Activated naive CD8-positive, alpha-beta T cell treated with anti-CD3 and anti-CD28 coated beads for 36 hours (primary cell): ENCODE measurements at places on chromosomes 16 and 17.

GRCh38 chr16:53130159-53131049 lies 75.6 kb downstream of the CHD9 start:
- DNase-seq, result peak; percentile 94

GRCh38 chr16:66677179-66677578 lies 19.4 kb downstream of the CMTM4 start:
- DNase-seq, result no peak

DNA sequence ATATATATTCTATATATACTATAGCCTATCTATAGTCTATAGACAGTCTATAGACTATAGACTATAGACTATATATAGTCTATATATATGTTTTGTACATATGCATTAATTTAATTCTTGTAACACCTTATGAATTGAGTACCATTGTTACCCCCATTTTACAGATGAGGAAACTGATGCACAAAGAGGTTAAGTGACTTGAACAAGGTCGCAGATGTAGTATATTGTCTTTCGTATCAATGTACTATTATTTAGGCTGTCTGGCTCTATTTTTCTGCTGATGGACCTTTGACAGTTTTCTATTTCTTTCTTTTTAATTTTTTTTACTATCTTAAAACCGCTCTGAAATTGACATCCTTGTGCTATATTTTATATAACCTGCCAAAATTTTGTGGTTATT lies 14.6 kb downstream of the LRRC36 start:
- DNase-seq, result no peak

DNA sequence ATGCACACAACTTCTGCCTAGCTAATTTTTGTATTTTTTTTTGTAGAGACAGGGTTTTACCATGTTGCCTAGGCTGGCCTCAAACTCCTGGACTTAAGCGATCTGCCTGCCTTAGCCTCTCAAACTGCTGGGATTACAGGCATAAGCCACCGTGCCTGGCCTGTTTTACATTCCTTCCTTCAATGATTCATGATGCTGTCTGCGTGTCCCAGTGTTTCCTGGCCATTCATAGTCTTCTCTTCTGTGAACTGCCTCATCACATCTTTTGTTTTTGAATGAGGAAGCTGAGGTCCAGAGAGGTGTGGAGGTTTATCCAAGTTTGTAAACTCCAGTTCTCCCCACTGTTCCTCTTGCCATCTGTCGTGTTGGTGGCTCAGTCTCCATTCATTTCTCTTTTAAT lies 64.5 kb upstream of the MED9 start:
- no peak for DNase-seq

- no peak for DNase-seq
These were observed at the start of gene GLIS2 for GRCh38 chr16:4315186-4316107. Gene GLIS2 (plus strand): TSS chr16:4316067. CDS start chr16:4332281, 16,214 bp downstream.

- DNase-seq, result no peak
These were observed 38.2 kb upstream of the NUDT7 start for GRCh38 chr16:77684181-77684526.

DNA sequence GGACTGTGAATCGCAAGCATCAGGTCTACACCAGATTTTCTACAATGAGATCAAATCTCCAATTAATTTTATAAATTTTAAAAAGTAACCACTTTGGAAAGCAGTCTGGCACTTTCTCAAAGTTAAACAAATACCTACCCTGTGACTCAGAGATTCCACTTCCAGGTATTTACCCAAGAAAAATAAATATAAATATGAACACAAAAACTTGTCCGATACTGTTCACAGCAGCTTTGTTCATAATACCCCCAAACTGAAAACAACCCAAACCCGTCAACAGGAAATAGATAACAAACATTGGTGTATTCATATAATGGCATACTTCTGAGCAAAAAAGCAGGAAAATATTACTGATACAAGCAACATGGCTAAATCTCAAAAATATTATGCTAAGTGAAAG lies 12.1 kb downstream of the ZDHHC7 start:
- no peak for DNase-seq

DNA sequence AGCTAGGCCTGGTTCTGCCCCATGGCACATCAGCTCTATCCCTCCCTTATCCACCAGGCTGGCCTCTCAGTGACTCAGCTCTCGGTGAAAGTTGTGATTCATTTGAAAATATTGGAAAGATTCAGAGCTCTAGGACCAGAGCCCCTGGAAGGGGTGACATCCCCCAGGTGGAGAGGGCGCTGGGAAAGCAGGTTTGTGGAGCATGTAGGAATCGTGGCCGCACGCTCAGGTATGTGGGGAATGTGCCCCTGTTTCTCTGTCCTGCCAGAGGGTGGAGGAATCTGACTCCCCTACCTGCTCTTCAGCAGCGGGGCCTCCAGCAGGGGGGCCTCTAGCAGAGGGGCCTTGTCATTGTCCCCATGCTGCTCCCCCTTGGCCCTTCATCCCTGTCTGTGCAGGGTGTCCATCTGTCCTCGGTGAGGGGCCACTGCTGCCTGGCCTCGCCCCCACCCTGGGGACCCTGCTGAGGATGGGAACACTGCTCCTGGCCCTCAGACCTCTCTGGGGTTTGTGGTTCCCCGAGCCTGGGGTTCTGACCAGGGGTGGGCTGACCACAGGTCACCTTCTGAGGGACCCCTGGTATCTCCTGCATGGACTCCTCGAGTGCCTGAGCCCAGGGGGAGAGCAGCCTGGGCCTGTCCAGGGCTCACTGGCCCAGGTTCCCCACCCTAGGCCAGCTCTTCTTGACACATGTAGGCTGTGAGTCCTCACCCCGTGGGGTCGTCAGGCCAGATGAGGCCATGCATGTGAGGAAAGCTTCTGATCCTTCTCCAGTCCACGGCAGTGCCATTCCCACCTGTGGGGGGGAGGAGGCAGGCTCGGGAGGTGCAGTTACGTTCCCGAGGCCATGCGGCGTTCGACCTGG lies 47.5 kb downstream of the NT5M start:
- DNase-seq, result no peak

DNA sequence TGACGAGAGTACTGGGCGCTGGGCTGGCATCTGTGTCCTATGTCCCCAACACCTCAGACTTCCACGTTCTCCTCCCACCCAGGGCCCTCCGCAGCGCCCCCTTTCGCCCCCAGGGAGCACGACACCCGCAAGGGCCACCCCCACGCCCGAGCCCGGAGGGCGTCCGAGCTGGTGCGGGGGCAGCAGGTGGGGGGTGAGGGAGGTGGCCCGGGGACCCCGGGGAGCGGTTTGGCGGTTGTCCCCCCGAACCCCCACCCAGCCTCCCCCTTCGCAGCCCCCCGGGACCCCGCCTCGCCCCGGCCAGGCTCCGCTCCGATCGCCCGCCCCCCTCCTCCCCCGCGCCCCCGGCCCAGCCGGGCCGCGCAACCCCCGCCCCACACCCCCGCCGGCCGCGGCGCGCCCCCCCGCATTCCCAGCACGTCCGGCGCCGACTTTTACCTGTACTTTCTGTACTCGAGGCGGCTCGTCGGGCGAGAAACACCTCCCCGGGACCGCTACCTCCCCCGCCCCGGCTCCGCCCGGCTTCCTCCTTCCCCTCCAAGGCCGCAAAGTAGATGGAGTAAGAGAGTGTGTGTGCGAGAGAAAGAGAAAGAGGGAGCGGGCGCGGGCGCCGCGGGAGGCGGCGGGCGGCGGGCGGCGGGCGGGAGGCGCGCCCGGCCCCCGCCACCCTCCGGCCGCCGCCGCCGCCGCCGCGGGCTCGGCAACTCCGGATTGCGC lies 901 bp downstream of the CDYL2 start:
- peak; percentile 44 for DNase-seq

DNA sequence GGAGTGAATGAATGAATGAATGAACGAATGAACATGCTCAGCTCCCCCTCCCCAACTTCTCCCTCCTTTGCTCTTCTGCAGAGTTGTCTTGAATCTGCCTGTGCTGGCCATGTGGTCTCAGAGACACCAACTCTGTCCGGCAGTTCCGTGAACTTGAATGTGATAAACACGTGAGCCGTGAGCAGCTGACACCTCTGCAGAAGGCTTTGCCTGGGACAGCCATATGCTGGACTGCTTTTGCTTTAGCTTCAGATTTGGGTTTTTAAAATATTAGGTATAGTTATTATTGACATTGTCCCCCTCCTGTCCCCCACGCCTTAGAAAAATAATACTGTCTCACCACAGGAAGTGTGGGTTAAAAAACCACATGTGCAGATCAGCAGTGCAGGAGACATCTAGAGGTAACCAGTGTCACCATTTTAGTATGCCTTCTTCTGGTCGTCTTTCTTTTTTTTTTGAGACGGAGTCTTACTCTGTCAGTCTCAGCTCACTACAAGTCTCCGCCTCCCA lies 83.8 kb downstream of the ABCC1 start:
- DNase-seq, result no peak
